Smooth muscle cell of the brain vasculature (primary cell): ENCODE measurements at places on chromosomes 5 and 9.

DNA sequence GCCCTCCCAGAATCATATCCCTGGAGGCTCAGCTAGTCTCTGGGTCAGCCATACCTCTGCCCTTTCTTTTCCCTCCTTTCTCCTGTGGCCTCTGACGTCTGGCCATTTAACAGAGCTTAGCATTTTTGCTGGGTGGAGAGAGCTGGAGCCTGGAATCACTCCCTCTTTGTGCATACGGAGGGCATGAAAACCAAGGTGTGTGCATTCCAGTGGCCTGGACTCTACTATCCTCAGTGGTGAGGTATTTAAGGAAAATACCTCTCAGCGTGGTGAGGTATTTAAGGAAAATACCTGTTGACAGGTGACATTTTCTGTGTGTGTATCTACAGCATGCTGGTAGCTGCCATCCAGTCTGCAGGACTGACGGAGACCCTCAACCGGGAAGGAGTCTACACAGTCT, 27.5 kb downstream of the TGFBI start:
- no peak for DNase-seq

- no peak for DNase-seq
These were observed 1.2 kb upstream of the PSAT1 start for GRCh38 chr9:78295731-78296130.

DNA sequence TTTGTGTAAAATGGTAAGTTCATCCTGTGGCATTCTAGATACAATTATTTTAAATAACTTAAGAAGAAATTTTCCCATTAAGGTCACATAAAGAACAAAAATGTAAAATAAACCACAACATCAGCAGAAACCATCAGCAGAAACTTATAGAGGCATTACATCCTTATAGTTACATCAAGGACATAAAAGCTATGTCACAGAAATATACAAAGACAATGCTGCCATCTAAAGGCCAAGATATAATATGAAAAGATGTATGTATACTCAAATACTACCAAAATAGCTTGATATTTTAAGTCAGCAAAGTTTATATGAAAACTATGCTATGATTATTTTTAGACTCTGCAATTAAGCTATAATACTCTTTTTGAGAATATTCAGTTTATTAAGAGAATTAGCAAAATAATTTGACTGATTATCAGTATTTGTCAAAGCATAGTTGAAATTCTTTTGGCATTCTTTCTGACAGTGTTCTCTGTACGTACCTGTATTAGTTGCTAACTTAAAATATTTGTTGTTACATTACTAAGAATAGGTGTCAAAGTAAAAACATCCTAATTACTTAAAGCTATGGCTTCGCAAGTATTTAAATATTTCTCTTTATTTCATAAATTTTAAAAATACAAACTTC, 36.2 kb downstream of the FBXL17 start:
- peak; percentile 6 for DNase-seq

- DNase-seq, result no peak
These were observed 2.4 kb upstream of the RXRA start for GRCh38 chr9:134323741-134324358.

GRCh38 chr5:179061025-179061424, 852 bp downstream of the ZNF354C start:
- no peak for DNase-seq

DNA sequence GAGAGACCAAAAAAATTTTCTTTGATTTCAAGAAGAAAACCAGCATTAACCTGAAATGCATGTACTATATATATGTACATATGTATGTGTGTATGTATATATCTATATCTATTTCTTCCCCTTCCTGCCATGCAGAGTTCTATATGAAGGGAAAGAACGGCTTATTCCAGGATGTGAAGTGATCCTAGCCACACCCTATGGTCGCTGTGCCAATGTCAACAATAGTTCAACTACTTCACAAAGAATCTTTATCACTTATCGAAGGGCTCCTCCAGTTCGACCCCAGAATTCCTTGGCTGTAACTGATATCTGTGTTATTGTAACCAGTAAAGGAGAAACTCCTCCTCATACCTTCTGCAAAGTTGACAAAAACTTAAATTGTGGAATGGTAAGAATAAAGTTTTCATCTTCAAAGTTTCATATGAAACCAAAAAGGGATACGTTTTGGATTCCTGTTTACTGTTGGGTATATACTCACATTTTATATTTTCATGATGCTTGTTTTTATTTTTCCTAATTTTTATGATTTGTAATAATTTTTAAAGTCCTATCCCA, 56.2 kb downstream of the DENND4C start:
- no peak for DNase-seq

DNA sequence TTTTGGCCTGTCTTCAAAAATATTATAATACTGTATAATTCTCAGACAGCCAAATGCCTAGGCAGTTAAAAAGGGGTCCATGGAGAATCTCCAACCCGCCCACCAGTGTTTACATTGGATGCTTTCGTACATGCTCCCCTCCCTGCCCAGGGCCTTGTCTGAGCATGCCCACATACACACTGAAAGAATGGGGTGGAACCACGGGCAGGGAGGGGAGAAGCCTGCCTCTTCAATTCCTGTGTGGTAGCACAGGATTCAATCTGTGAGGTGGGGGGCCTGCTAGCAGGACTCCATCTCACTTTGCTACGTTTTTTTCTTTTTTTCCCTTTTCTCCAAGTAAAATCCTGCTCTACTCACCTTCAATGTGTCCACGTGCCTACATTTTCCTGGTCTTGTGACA, 314.7 kb upstream of the GRAMD2B start:
- no peak for DNase-seq

- no peak for DNase-seq
These were observed 114.4 kb downstream of the ICE1 start for GRCh38 chr5:5536871-5537270.

- DNase-seq, result no peak
These were observed 326.6 kb downstream of the ENC1 start for GRCh38 chr5:74313896-74314295.

- DNase-seq, result no peak
These were observed 19.3 kb downstream of the ITGA1 start for GRCh38 chr5:52807037-52807436.

GRCh38 chr5:76332102-76332501, 71.0 kb upstream of the IQGAP2 start:
- DNase-seq, result no peak

DNA sequence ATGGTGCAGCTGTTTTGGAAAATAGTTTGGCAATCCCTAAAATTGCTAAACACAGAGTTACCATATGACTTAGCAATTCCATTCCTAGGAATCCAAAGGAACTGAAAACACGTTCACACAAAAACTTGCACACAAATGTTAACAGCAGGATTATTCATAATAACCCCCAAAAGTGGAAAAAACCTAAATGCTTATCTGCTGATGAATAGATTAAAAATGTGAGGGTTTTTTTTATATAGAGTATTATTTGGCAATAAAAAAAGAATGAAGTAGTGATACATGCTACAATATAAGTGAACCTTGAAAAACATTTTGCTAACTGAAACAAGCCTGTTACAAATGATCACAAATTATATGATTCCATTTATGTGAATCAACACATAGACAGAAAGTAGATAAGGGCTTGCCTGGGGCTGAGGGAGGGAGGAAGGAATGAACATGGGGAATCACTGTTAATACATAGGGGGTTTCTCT, 45.1 kb upstream of the TRIO start:
- DNase-seq, result no peak

- DNase-seq, result no peak
These were observed 184.0 kb downstream of the SEMA5A start for GRCh38 chr5:9361835-9362234.

DNA sequence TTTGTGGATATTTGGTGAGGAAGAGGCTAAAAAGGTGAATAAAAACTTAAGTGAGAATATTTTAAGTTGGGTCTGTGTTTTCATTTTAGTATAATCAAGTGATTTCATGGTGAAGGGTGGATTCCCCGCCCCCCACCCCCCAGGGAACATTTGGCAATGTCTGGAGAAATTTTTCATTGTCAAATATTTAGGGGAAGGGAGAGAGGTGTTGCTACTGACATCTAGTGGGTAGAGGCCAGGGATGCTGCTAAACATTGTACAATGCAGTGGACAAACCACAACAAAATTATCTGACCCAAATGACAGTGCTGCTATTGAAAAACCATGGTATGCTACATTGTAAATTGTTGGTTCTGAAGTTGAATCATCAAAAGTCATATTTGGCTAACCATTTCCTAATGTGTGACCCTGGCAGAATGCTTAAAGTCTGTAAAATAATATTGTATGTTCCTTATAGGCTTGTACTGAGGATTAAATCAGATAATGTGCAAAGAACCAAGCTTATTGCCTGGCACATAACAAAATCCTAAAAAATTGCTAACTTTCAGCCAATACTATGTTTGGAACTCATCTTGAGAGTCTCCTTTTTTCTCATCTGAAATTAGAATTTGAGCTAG, 5.6 kb downstream of the C5orf24 start:
- no peak for DNase-seq

GRCh38 chr5:139745800-139746690, 49.6 kb upstream of the PSD2 start:
- peak; percentile 73 for DNase-seq

DNA sequence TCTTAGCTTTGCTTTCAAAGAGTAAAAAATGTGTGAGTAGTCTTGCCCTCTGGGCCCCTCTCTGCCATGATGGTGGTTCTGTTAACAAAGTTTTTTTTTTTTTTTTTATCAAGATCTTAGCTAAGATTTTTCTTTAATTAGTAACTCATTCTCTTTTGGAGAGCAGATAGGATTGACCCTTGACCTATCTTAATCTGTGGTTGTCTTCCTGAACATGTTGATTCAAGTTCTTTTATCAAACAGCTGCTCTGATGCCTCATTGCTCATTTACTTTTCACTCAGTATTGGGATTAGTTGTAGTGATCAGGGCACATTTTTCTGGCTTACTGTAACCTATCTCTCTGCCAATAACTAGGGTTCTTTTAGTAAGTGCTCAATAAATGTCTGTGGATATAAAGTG, 106.3 kb downstream of the PCSK5 start:
- DNase-seq, result no peak

GRCh38 chr9:111481885-111482636, 2.1 kb downstream of the ECPAS start:
- peak; percentile 3 for DNase-seq

DNA sequence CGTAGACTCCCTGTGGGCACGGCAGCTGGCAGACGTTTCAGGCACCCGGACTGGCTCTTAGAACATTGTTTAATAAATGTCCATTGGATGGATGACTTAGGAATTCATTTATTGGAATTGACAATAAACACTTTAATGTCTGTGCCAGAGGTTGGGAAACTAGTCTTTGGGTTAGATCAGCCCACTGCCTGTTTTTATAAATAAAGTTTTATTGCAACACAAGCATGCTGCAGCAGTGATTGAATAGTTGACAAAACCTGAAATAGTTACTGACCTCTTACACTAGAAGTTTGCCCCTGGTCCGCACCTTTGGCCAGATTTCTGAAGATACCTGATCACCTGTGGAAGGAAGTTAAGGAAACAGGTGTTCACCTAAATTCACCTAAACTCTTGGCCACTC, 51.6 kb downstream of the DMRT1 start:
- no peak for DNase-seq

DNA sequence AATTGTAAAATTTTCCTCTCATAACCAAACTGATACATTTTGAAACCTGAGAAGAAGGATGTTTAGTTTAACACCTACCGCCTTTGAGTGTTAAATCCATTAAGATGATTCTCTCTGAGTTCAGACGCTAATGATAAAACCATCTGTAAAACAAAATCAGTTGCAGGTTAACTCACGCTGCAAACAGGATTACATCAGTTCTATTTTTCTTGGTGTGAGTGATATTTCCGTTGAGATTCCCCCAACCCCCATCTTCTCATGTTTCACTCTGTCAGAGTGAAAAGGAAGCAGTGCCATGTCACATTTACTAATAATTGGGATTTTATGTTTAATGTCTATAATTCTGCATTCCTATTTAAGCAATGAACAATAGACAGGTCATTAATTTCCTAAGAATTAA, 146.5 kb downstream of the FANCC start:
- no peak for DNase-seq

- DNase-seq, result no peak
These were observed 16.2 kb downstream of the SEC61B start for GRCh38 chr9:99238331-99238730.

DNA sequence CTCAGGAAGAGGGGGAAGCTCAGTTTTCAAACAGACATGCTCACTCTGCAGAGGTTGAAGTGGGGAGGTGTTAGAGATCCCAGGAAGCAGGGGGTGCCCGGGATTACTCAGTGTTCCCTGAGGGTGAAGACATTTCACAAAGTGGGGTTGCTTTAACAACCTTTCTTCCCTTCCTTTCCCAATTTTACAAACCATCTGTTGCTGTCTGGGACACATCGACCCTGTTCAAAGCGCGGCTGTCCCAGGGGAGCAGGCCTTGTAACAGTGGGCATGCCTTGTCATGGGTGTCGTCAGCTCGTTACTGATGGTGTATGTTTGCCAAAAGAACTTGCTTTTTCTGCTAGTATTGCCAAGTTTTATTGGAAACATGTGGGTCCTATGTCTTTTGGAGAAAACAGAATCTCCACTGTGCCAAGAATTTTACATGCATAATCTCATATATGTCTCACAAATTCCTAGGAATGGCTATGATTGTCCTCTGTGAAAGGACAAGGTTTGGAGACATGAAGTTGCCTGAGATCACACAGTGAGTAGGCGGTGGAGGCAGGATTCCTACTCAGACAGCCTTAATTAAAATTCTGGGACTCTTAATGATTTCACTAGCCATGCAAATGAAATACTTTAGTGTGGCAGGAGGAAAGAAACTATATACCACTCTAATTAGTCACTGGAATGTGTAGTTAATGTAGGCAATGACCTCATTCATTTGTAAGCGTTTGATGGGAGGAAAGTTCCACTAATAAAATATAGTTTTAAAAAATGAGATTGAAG, 198.9 kb downstream of the NXNL2 start:
- no peak for DNase-seq

GRCh38 chr5:169181814-169182213, 119.1 kb downstream of the SLIT3 start:
- DNase-seq, result no peak

DNA sequence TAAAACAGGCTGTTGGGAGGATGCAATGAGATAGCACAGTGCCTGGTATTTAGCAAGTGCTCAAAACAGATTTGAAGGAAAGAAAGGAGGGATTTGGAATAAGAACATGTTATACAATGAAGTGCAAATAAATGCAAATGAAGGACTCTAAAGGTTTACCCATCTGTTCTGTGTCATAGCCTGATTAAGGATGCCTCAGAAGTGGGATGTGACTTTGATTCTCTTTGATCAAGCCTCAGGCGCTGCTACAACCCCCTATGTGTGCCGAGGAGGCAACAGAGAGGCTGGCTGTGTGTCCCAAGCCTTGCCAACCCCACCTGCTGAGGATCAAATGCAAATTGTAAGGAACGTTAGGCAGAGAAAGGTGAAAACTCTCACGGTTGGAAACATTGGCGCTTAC, 27.2 kb downstream of the GGTA1 start:
- DNase-seq, result no peak

DNA sequence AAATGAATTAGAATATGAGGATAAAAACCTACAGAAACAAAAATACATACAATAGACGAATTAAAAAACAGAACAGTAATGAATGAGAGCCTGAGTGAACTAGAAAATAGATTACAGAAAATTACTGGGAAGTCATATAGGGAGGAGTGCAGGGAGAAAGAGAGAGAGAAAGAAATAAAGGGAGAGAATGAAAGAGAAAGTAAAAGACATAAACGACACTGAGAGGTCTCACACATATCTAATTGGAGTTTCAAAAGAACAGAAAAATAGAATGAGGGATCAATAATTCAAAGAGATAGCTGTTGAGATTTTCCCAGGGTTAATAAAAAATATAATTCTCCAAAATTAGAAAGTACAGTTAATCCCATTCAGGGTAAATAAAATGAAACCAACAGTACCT, 156.4 kb upstream of the FTMT start:
- no peak for DNase-seq

GRCh38 chr5:99544356-99544755, 615.5 kb upstream of the CHD1 start:
- DNase-seq, result no peak

GRCh38 chr5:173707392-173707791, 90.9 kb upstream of the BOD1 start:
- no peak for DNase-seq
